ENCODE measurements at places on chromosomes 3 and 15.
A peak's percentile ranks its signal among the peaks of the same experiment; 100 is the strongest.

DNA sequence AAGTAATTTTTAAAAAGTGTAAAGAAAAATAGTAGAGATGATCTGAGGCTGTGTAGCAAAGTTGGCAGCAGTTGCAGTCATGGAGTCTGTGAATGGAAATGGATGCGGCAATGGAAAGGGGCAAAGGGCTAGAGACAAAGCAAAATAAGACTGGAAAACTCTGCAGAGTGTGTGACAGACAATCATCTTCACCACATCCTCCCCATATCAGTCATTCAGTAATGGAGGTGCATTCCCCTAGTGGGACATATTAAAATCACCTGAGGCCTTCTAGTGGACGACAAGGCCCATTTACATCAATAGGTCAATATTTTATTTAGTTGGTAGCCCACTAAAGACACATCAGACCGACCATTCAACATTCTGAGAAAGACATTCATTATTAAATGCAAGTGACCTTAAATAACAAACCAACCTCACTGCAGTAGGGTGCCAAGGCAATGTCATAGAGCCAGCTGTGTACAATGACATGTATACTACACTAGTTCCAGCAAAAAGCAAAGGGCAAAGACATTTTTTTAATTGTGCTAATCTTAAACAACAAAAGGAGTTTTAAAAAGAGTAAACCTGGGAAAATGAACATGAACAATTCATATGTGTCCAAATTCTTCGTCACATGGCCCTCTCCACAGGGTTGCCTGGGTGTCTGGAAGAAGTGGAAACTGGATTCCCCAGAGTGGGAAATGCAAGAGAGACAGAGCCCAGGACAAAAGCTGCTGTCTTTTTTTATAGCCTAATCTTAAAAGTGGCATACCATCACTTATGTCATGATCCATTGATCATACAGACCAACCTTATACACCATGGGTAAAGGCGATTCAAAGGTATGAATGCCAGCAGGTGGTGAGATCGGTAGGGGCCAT is 15.6 kb upstream of the RAP2B start:
- DNase-seq = no peak

GRCh38 chr3:66639809-66640356 is 139.1 kb upstream of the LRIG1 start:
- DNase-seq = no peak

- no peak for DNase-seq
Measured at GRCh38 chr15:66959875-66960274, 105.5 kb upstream of the SMAD3 start.

- no peak for DNase-seq
Measured at GRCh38 chr3:129004639-129005295, 3.7 kb downstream of the EFCC1 start.

DNA sequence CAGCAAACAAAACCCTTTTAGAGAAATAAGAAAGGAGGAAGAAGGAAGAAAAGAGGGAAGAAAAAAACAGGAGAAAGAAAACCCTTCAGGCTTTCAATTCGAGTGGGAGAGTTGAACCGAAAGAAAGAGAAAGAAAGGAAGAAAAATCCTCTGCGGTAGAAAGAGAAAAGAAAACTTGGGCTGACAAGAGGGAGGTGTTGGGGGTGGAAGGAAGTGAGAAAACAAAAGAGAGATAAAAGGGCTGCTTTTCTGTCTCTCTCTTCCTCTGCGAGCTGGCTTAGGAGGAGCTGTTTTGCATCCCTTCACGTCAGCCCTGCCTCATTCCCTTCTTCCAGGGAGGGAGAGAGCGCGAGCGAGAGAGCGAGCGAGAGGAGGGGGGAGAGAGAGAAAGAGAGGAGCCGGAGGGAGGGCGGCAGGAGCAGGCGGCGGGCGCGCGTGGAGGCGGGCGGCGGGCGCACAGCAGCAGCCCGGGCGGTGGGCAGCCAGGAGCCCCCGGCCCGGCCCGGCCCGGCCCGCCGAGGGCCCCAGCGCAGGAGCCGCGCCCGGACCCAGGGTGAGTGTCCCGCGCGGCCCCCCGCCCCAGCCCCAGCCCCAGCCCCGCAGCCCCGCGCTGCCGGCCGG is at the start of gene ZNF710:
Gene ZNF710 (plus strand): TSS at position 263 of the 621 bp plus-strand sequence. CDS start 65,814 bp downstream, outside the sequence.
- peak; percentile 60 for DNase-seq

DNA sequence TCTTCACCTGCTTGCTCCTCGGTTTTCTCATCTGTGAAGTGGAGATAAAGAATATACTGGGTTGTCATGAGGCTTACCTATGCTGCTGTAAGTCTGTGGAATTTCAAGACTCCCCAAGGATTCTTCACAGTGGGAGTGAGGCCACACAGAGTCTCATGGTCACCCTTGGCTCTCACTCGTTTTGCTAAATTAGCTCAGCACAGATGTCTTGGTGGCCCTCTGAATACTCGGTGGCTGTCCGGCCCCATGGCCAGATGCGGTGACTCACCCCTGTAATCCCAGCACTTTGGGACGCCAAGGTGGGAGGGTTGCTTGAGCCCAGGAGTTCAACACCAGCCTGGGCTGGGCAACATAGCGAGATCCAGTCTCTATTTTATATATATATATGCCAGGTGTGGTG is 5.0 kb upstream of the CHCHD6 start:
- no peak for DNase-seq

GRCh38 chr3:122415104-122415744 is 638 bp downstream of the WDR5B start:
- DNase-seq = no peak

GRCh38 chr3:100401674-100402041 is 319 bp downstream of the LNP1 start:
- DNase-seq = no peak

DNA sequence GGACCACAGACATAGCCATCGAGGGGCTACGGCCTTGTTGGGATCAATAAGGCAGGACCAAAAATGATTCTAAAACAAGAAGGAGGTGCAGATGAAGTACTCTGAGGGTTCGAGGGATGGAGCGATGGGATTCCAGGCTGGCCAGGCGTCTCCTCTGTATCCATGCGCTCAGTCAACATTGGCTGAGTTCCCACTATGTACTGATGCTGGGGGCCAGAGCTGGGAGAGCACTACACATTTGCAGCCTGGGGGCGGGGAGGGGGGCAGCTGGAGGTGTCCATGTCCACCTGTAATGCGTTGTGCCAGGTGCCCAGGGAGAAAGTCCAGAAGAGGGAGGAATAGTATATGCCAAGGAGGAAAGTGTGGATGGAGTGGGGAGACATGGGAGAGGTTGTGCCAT is 81.5 kb downstream of the AAGAB start:
- DNase-seq = no peak

- no peak for DNase-seq
Measured at GRCh38 chr3:52197499-52197841, 490 bp upstream of the ALAS1 start.

DNA sequence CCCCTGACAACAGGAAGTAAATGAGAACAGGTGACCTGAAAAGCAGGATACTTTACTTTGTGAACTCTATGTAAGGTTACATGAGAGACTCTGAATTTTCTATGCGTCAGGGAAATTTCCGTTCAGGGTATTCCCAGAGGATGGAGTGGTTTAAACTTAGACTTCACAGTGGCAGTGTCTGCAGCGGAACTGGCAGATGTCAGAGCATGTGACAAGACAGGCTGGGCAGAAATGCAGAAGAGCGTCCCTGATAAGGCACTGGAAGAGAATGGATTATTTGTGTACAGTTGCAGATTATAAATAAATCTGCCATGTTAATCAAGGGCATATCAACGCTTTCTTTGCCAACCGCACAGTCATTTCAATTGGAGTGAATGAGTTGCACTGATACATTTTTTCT is 598.4 kb upstream of the ZNF717 start:
- DNase-seq = no peak

GRCh38 chr15:86267892-86268291 is 188.2 kb downstream of the AGBL1 start:
- no peak for DNase-seq

DNA sequence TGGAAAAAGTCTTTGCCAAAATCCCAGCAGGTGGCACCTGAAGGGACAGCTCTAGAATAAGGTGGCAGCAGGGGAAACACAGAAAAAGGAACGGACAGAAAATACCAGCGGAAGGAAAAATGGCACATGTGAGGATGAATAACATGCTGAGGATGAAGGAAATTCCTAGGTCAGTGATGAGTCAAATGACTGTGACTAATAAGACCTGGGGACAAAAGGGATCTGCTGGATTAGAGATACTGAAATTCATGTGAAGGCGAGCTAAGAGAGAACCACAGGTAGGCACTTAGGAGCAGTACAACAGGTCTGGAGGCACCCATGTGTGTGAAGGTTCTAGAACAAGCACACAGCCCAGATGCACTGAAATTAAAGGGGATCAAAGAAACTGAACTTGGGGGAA is 482.5 kb downstream of the FOXP1 start:
- no peak for DNase-seq

DNA sequence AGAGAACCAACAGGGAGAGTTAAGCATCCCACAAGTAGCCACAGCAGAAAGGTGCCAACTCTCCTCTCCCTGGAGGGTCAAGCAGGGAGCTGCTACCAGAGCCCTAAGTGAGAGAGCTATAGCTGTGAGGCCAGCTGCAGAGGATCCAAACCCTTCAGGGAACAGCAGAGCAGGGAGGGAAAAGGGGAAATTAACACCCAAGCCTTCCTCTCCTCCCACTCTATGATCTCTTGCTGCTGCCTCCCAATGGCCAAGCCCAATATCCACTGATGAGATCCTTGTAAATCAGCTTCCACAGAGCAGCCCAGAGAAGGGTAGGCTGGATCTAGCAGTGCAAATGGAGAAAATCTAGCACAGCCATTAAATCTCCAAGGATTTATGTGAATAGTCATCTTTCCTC is 68.2 kb upstream of the THBS1 start:
- DNase-seq = no peak

DNA sequence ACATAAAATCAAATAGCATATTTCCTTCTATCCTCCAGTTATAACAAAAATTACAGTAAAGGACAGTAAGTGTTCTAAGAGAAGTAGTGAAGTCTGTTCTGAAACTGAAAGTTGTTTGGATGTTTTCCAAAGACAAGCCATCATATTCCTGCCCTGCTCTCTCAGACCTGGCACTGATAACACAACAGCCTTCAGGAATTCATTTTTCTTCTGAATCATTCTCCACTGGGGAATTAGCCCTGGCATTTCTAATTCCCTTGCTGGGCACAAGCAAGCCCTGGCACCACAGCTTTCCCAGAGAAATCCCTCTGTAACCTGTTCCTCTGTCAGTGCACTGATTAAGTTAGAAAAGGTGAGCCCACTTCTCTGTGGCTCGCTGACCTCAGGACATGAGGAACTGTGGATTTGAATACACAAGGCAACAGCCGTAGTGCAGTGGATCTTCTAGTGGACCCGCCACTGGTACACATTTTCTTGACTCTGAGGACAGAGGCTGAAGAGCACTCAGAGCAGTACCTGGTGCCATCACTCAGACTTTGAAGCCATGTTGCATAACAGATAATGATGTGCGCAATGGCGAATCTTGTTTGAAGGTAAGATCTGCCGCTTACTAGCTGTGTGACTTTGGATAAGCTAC is 61.6 kb downstream of the WWTR1 start:
- DNase-seq = no peak

GRCh38 chr3:72604328-72604727 is 243.9 kb downstream of the SHQ1 start:
- no peak for DNase-seq

GRCh38 chr3:142886940-142887339 is 1.9 kb downstream of the PCOLCE2 start:
- DNase-seq = peak; percentile 22

- no peak for DNase-seq
Measured at GRCh38 chr3:4476496-4476895, 9.4 kb upstream of the SUMF1 start.

- no peak for DNase-seq
Measured at GRCh38 chr3:42887084-42887483, 11.4 kb upstream of the CYP8B1 start.

Data from erythroblast (primary cell).